HFF-Myc (cell line): ENCODE measurements at places on chromosomes 2 and 18.
A peak's percentile ranks its signal among the peaks of the same experiment; 100 is the strongest.

- DNase-seq, result no peak
These were observed 119.8 kb downstream of the PRKCE start for GRCh38 chr2:45771261-45771660.

DNA sequence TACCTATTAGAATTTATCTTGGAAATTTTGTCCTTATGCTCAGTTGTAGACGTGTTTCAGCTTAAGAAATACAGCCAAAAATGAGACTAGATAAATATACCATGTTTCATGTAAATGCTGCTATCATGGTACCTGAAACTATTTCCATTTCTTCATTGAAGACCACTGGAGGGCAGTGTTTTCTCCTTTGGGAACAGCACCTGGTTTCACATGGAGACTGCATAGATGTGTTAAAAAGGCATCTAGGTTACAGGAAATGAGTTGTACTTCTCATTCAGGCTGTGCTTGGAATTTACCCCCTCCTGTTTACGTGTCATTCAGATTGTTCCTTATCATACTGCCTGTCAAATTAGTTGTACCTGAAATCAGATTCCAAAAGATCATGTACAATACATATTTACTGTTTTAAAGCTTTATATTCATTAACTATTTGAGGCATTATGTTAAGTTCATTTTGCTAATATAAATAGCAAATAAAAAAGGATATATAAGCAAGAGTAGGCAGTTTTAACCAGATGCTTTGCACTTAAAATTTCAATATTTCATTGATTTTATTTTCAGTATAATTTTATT, 57.3 kb upstream of the PSMD14 start:
- no peak for DNase-seq

- no peak for DNase-seq
These were observed 11.1 kb upstream of the CABYR start for GRCh38 chr18:24127735-24128134.

GRCh38 chr2:240934701-240935102, 28.6 kb downstream of the CROCC2 start:
- no peak for DNase-seq

DNA sequence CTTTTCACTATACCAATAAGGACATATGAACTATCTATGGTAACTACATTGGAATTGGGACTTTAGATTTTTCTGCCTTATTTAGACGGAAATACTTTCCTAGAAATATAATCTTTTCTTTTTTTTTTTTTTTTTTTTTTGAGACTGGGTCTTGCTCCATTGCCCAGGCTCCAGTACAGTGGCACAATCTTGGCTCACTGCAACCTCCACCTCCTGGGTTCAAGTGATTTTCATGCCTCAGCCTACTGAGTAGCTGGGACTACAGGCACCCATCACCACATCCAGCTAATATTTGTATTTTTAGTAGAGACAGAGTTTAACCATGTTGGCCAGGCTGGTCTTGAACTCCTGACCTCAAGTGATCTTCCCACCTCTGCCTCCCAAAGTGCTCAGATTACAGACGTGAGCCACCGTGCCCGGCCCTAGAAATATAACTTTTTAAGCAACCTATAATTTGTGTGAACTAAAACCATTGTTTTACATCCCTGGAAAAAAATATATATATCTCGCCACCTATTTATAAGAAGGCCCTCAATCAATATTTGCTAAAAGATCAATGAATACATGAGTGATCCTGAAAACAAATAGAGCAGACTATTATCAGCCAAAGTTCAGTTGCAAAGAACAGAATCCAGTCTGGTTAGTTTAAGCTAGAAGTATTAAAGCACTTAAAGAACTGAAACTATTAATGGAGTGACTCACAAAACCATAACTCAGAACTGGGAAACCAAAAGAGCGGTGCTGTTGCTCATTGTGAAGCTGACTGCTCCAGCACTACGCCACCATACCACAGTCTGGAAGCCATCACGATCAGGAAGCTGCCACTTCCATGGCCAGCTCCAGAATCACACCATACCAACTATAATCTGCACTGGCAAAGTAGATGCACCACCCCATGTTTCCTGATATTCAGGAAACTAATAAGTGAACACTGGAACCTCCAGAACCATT, 8.4 kb upstream of the HNRNPLL start:
- no peak for DNase-seq

GRCh38 chr2:193228276-193228675, 1033.5 kb upstream of the TMEFF2 start:
- DNase-seq, result no peak

DNA sequence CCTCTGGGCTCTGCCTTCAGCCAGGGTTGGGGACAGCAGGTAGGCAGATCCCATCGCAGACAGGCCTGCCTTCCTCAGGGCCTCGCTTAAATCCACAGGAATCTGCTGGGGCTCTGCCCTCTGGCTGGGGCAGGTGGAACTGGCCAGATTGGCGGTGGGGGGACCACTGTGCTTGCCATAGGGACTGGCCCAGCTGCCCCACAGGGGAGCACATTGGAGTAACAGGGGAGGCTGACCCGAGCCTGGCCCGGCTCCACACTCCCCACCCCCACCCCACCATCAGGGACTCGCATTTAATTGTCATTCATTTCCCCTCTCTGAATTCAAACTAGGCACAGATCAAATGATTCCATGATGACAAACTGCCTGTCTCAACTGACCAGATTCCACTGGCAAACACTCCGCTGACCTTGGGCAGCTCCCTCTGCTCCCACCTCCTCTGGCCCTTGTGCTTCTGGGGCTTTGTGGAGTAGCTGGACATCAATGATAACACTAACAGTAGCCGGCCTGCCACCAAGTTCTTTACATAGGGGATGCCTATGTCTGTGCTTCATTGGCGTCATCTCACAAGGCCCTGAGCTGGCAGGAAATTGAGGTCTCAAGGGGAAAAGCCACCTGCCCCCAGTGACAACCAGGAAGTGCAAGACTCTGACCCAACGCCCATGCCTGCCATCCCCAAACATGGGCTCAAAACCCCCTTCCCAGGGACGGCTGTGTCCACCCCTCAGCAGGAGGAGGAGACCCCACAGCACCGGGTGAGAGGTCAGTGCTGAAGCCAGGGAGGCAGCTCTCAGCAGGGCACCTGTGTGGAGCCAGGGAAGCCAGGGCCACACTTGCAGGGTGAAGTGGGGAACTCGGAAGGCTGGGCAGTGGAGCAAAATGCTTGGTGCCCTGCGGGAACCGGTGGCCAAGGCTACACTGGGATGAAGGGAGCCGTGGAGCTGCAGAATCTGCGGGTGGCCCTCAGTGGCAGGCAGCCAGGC, 2.1 kb upstream of the B3GNT7 start:
- DNase-seq, result no peak

DNA sequence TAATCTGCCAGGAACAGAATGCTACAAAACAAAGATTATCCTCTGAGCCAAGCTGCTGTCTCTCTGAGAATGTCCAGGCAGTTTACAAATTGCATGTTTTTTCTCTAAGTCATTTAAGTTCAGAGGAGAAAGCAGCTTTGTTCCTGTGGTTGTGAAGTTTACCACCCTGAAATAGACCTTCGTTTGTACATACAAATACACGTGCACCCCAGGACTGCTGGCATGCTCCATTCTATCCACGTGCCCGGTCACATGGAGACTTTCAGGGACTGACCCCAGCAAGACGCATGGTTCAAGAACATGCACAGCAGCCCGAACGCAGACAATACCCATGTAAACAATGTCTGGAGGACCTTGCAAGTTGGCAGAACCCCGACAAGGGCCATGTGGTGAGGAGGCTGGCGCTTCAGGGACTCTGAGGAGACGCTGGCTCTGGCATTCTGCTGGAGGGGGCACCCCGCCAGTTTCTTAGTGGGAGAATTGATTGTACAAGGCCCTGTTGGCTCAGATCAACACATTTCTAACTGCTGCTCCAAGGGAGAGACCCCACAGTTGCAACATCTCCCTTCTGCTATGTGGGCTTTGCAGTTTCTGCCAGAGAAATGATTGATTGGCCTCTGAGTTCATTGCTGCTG, 33.3 kb downstream of the FAM178B start:
- no peak for DNase-seq

DNA sequence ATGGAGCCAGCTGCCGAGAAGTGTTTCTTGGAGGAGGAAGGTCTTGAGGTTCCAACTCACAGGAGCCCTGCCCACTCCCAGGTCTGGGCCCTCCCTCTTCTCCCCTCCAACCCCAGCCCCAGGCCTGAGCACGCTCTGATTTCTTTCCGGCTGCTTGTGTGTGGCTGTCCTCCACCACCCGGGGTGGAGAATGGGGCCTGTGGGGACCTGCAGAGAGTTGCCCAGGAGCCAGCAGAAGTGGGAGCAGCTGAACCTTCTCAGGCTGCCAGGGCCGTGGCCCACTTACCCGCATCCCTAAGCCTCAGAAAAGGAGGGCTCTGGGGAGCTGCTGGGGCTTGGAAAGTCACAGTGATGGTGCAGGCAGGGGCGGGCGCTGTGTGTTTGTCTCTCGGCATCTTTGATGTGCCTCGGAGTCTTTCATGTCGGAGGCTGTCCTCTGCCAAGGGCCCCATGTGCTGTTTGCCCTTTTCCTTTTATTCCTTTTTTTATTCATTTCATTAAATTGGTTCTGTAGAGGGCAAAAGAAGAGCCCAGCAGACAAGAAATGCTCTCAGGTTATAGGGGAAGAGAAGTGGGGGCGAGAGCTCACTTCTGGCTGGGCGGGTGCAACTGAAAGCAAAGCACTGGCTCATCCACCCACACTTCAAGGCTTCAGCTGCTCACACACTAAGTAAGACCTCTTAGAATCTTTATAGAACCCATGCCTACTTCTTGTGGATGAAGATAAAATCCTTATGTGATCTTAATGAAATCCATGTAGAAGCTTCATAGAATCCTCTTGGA, 52.5 kb downstream of the SDC1 start:
- no peak for DNase-seq

GRCh38 chr2:228654707-228655106, 473.2 kb upstream of the SPHKAP start:
- no peak for DNase-seq

GRCh38 chr2:217286833-217287232, 427.0 kb upstream of the TNP1 start:
- no peak for DNase-seq

GRCh38 chr2:181312515-181312927, 144.7 kb upstream of the ITGA4 start:
- no peak for DNase-seq

DNA sequence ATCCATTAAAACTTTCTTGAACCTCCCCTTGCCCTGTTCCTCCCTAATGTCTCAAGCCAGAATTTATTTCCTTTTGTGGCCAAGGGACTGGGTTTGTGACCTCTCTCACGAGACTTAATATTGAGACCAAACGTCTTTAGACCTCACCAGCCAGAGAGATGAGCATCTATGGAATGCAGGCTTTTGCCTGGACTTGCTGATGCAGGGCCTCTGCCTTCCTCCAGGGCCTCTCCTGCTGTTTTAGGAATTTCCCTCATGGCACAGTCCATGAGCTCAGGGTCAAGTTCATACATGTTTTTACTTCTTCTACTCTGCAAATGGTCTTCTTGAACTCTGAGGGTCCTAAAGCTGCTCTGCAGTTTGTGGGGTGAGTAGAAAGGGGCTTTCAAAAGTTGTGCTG, 22.3 kb downstream of the IL1B start:
- peak; percentile 33 for DNase-seq

DNA sequence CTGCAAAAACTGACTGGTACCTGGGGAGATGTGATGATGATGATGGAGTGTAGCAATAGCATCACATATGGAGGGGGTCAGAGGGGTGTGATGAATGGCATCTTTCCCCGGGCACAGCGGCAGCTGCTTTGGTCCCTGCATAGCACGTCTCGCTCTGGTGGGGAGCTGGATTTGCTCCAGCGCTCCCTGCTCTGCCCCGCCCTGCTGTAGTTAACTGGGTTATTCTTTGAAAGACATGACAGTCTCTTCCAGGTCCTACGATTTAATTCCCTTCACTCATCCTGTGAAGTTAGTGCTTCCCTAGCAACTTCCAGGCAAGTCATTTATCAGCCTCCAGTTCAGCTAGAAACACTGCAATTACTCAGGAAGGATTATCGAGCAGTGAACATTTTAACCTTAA, 463.1 kb downstream of the TSN start:
- no peak for DNase-seq

- no peak for DNase-seq
These were observed 272.6 kb downstream of the NEDD4L start for GRCh38 chr18:58316396-58317342.

DNA sequence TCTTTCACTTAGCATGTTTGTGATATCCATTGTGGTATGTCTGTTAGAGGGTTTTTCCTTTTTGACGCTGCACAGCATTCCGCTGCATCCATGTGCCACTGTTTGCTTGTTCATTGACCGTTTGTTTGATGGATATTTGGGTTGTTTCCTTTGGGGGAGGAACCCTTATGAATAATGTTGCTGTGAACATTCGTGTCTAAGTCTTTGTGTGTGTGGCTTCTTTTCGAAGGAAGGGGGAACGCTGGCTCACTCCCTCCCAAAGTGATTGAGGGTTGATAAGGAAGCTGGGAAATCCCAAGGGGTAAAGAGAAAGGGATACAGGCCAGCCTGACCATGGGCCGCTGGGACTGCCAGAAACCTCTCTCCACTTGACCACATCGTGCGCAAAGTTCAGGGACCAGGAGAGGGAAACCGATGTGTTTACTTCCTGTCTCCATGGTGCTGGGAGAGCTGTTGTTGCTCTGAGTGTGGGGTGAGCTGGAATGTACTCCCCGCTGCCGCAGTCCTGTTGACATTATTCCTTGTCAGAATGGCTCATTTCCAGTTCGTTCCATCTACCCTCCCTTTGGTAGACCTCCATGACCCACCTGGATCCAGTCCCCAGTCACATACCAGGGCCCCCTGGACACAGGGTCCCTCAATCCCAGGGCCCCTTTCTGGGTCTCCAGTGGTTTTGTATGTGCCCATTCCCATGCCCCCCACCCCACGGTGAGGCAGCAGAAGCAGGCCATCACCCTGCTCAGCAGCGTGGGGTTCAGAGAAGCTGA, 39.6 kb downstream of the HS1BP3 start:
- no peak for DNase-seq

DNA sequence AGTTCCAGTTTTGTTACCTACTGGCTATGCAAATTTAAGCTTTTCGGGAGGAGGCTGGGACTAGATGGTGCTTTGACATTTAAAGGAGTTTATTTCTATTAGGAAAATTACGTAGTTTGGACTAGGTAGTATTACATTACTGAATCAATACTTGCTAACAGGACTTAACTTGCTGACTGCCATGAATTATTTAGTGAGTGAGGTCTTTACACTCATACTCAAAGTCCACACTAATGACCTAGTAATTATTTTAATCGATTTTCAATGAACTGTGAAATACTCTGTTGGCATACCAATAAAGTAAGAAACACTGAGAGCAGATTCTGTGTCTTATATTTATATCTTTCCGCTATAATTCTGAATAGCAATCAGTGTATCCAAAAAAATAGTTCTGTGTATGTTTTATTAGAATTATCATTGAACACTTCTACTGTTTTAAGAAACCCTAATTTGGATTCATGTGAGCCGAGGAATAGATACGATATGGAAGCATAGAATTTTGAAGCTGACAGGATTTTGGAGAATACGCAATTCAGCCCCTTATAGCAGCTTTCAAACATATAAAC, 55.0 kb downstream of the CHST9 start:
- no peak for DNase-seq
